Pulmonary artery endothelial cell (primary cell): ENCODE measurements at places on chromosomes 1 and 21. TPM values are rescaled to one million over a fixed set of nuclear protein-coding genes. Genes with fewer than 3 reads are reported as not detected.
A peak's percentile ranks its signal among the peaks of the same experiment; 100 is the strongest.

EIF4G3 gene
- total RNA-seq: 30.7 and 35.5 TPM in 2 replicates

PHTF1 gene
- total RNA-seq: 39.8 and 59.7 TPM in 2 replicates

DNA sequence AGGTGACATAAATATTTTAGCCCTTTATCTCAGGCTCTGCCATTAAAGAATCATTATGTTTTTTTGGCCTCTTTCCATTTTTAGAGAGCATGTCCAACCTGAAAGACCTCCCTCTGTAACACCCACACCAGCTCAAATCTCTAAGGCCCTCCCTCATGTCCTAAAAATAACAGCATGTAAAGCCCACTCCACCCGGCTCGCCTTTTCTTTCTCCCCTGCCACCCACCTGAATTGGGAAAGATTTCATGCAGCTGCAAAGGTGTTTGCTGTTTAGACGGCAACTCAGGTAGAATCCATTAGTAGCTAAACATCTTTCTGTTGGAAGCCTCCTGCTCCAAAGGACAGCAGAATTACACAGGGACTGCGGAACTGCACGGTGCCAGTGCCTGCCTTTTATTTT is 79.9 kb downstream of the DMRTA2 start:
- no peak for DNase-seq

- DNase-seq: no peak
These were observed 145.4 kb downstream of the GRIK3 start for GRCh38 chr1:36888811-36889477.

PLPPR4 gene
- total RNA-seq: not detected in 2 replicates

GRCh38 chr1:222643606-222643937 is 25.7 kb downstream of the MIA3 start:
- no peak for DNase-seq

GRCh38 chr1:179175011-179175841 is 54.3 kb downstream of the ABL2 start:
- DNase-seq: no peak

KIAA1614 gene
- 1.8 and 2.6 TPM in 2 replicates for total RNA-seq

- DNase-seq: no peak
These were observed 392.5 kb upstream of the ESRRG start for GRCh38 chr1:217115404-217116380.

GRCh38 chr1:46747683-46748288 is 28.9 kb upstream of the EFCAB14 start:
- peak; percentile 33 for DNase-seq

GRCh38 chr21:42918291-42918690 is 7.1 kb downstream of the ERVH48-1 start:
- DNase-seq: no peak
